ENCODE measurements at places on chromosomes 5 and 9.

DNA sequence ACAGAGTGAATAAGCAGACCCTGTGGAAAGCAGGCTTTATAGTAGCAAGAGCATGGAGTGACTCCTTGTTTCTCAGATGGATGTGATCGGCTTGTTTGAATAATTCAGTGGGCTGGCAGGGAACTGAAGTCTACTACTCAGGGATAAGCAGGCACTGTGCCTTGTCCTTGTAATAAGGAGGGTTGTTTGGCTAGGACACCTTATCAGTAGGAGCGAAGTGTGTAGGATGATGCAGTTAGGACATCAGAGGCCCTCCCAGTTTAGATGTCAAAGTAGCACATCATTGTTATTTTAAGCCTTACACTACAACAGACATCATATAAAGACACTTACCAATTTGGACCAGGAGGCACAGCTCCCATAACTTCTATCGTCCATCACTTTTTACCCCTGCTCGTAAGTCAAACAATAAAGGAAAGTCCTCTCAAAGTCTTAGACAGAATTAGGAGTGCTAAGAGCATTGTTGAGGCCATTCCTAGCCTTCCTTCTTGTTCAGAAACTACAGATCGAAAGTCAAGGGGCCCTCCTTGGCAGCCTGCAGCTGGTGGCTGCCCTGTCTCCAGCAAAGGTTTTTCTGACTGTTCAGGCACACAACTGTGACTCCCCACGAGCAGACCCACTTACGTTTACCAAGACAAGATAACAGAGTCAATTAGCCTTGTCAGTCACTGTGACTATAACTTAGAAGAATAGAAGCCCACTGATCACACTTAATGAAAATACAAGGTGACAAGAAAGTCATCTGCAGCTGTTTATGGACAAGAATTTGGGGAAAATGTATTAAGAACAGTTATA, 218.6 kb downstream of the SNX18 start:
- no peak for DNase-seq

GRCh38 chr5:129616517-129616916, 131.4 kb upstream of the MINAR2 start:
- DNase-seq, result no peak

DNA sequence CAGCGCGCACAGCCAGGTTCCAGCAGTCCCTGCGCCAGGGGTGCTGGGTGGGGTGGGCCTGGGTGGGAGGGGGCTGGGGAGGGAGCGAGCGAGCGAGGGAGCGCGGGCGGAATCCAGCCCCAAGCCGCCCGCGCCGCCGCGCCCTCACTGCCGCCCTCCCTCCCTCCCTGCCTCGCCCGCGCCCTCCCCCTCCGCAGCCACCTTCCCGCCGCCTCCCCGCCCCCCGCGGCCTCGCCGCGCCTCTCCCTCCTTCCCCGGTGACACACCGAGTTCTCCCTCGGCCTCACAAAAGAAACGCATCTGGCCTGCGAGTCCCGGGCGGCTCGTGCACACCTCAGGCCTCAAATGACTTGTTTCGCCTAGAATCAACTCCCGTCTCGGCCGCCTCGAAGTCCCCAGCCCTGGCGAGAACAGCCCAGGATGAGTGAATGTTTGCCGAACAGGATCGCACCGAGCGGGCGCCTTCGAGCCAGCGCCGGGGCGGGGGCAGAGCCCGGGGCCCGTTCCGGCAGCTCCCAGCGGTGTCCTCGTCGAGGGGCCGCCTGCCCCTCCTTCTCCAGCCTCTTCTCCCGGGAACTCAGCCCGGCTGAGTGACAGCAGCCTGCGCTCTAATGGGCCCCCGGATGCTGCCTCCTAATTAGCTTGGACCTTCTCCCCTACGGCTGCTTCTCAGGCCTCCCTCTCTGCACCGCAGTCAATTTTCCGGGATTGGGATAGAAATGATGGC, 371 bp upstream of the PITX1 start:
- no peak for DNase-seq

DNA sequence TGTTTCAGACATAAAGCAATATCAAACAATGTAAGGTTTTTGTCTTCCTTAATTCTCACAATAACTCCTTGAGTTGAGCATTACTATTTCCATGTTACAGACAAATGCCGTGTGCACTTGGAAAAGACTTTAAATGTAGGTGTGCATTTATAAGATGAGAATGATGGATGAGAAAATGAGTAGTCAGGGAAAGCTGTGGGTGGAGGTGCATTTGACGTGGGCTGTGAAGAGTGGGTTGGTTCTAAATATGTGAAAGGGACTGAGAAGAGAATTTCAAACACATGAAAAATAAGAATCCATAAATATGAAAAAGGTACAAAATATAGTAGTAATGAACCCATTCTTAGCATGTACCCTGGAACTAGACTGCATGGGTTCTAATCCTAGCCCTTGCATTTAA, 171.6 kb upstream of the PPP2R2B start:
- DNase-seq, result no peak

Measured in stimulated activated CD8-positive, alpha-beta memory T cell treated with anti-CD3 and anti-CD28 coated beads, Interleukin-7, amount 100 ng/mL, for 1 hour (primary cell).